ENCODE measurements at places on chromosomes 3 and 15.

- peak; percentile 84 for DNase-seq
Observed at GRCh38 chr15:74489518-74490338, 28.8 kb upstream of the UBL7 start.

GRCh38 chr3:13040361-13041074 lies 32.7 kb downstream of the IQSEC1 start:
- DNase-seq = peak; percentile 67

GRCh38 chr3:126358038-126358815 lies 1.0 kb upstream of the KLF15 start:
- no peak for DNase-seq

DNA sequence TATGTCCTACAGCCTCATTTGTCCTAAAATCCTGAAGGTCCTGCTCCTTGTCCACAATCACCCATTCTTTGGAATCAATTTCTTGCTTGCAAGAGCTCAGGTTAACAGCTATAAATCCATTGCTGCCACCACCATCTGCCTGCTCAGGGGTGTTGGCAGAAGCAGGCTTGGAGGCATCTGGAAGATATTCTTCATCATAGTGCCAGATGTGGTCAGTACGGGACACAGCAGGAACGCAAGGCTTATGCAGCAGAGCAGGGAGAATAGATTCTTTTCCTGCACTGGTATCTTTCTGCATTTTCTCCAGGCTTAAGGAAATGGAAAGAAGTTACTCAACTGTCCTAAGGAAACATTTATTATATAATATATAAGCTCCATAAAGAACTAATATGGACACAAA lies 38.5 kb upstream of the CDAN1 start:
- no peak for DNase-seq

DNA sequence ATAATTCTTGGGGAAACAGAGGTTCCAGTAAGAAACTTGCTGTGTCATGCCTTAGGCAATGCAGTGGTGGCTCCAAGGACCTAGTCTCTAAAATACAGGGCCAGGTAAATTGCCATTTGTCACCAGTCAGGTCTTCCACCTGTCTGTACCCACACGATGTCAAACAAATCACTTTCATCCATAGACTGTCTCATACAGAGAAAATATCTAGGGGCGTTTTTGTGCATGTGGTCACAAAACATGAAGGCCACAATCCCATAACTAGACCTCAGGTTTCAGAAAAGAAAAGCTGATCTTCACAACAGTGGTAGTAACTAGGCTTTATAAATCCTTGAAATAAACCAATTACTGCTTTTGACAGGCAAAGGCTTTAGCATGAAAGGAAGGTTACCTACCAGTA lies 92.3 kb downstream of the SLC9A9 start:
- no peak for DNase-seq

DNA sequence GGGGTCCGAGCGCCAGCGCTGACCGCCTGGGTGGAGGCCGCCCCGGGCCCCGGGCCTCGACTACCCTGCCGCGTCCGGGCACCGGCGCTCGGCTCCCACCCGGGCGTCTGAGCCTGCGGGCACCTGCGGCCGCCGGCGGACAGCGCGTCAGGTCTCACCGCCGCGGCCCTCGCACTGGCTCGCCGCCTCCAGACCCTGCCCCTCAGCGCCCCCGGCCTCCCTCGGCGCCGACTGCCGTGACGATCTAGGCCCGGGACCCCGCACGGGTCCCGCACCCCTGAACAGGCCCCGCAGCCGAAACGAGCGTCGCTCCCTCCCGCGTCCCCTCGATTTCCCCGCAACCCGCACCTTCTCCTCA lies 297 bp downstream of the PRC1 start:
- DNase-seq = peak; percentile 17

DNA sequence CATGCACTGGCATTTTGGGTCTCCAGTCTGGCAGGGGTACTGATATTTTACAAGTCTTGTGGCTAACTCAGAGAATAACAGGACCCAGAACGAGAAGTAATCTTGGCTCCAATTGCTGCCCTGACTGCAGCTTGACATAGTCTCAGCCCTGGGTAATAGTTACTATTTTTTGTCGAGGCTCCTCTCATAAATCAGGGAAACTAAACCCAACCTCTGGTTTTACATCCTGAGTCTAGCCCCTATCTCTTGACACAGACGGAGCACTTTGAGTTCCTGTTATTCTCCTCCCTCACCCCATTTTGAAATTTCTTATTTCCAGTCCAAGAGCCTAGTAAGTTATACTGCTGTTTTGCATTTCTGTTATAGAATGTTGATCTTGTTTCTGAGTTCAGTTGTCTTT lies 276.1 kb upstream of the GOLIM4 start:
- no peak for DNase-seq

- DNase-seq = no peak
Observed at GRCh38 chr15:80250614-80251427, 1.2 kb downstream of the CTXND1 start.

DNA sequence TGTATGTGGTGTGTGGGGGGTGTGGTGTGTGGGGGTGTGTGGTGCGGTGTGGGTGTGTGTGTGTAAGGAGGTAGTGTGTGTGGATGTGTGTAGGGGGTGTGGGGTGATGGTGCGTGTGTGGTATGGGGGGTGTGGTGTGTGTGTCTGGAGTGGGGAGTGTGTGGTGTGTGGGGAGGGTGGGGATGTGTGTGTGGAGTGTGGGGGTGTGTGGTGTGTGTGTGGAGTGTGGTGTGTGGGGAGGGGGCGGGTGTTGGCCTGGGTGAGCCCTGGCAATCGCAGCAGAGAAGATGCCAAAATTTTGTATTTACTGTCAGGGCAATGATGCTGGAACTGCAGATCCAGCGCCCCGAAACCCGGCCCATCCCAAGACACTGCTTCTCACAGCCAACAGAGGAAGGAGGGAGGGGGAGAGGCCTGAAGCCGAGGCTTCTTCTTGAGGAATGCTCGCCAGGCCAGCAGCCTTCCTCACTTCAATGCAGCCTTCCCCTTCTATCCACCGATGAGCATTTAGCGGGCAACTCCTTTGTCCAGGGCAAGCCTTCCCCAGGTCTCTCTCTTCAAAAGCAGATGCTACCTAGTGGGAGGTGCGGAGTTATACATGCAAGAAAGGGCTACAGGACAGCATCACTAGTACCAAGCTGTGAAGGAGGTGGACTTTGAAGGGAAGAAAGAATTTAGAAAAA lies 11.9 kb upstream of the SRP14 start:
- no peak for DNase-seq

All from stimulated activated naive CD8-positive, alpha-beta T cell treated with anti-CD3 and anti-CD28 coated beads, Interleukin-15, Interleukin-2, amounts not matched to agents 100 U/mL and 50 U/mL, for 24 hours (primary cell).